Activated CD4-positive, alpha-beta T cell treated with anti-CD3 and anti-CD28 coated beads for 1 hour (primary cell): ENCODE measurements at places on chromosomes 13 and 19.

DNA sequence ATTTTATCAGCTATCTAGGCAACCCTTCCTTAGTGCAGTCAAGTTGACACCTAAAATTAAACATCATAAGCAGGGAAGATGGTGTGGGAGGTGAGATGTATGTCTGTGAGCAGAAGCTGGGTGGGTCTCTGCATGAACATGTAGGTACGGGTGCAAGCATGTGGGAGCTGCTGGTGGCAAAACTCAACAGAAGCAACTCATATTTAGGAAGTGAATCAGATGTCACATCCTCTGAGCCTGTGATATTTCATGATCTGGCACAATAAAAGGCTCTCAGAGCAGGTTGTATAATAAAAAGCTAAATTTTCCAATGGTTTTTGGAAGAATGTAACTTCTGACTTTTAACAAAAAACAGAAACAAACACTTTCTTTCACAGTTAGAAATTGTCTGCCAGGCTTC lies 44.4 kb downstream of the C1QTNF9 start:
- no peak for DNase-seq

DNA sequence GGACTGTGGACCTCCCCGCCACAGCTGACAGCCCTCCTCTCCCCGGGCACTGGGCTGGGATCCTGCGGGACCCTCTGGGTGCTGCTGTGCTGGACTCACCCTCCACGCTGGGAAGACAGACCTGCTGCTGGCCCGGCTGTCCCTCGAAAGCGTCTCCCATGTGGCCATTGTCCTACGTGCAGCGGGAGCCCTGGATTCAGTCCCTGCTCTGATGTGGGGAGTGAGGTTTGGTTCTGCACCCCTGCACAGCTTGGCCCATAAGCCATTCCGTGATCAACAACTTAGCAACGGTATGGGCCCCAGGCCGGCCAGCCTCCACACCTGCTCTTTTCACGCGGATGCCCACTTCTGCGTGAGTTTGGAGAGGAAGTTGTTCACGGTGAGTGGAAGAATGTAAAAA lies 195.2 kb downstream of the TEX29 start:
- no peak for DNase-seq

- DNase-seq, result no peak
Observed at GRCh38 chr19:294946-295686, 3.9 kb upstream of the PLPP2 start.

DNA sequence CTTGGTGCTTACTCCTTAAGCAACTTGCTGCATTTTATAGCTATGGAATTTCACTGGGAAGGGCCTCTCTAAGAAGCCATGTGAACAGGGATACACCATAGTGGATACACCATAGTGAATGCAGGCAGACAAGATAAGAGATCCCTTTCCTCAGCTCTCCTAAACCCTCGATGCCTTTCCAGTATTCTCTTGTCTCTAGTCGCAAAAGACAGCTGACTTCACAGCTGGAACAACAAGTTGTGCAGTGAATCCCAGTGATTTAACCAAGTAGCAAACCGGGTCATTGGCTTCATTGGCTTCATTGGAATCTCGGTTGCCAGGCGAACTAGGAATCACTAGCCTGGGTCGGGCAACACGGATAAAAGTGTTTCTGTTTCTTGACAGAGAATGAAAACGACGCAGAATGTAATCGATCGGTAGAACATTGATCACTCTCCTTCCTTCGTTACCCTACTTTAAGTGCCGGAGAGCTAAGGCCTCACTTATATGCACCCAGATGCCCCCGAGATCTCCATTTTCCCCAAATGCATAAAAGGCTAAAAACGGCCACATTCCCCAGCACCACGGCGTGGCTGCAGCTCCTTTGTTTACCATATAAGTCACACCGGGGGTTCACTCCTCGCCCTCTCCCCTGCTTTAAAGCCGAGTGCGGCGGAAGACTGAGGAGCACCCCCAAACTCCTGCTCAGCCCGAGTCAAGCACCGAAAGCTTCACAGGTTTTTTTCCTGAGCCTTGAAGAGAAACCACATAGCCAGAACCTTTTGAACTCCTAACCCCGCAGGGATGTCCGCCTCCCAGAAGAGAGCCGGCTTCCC lies 674 bp downstream of the TRPC4 start:
- DNase-seq, result no peak

- no peak for DNase-seq
Observed at GRCh38 chr19:29813642-29814041, 1.9 kb downstream of the CCNE1 start.

GRCh38 chr13:112669881-112670499 lies 19.8 kb upstream of the ATP11A start:
- no peak for DNase-seq

GRCh38 chr19:45876411-45877197 lies 9.3 kb downstream of the IRF2BP1 start:
- no peak for DNase-seq

DNA sequence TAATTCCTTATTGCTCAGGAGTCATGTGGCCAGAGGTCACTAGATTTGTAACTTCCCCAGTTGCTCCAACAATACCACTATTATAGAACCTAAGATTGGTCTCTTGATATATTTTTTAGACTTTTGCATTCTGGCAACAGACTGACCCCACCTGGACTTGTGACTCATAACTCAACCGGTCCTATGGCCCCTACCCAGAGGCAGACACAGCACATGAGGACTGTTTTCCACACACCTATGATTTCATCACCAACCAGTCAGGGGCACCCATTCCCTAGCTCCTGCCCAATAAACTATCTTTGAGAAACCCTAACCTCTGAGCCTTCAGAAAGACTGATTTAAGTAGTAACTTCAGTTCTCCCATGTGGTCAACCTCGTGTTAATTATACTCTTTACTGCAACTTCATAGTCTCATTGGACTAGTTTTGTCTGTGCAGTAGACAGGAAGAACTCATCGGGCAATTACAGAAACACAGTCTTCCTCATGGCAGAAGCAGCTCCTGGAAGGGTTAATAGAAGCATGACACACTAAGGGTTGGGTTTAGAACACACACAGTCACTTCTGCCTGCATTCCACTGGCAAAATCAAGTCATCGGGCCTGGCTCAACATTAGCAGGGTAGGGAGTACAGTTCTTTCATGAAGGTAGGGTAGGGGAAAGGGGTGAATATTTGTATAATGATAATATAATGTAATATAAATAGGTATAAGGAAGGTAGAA lies 251.8 kb downstream of the UQCRFS1 start:
- DNase-seq, result no peak

DNA sequence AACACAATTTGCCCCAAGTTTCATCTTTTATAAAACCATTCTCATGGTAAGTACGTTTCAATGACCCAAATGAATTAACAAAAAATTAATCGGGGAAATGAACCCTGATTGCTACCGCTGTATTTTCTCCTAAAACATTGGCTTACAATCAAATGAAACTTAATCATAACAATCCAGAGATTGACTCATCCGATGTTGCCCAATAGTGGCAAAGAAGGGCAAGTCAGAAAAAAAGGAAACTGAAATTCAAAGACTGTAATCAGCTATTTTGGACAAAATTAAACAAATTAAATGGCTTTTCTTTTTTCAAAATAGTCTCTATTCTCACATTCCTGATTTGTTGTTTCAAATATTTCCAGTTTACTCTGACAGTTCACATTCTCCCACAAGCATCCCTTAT lies 3.9 kb upstream of the ACOD1 start:
- no peak for DNase-seq

GRCh38 chr19:45311621-45312020 lies 11.1 kb downstream of the CKM start:
- no peak for DNase-seq

DNA sequence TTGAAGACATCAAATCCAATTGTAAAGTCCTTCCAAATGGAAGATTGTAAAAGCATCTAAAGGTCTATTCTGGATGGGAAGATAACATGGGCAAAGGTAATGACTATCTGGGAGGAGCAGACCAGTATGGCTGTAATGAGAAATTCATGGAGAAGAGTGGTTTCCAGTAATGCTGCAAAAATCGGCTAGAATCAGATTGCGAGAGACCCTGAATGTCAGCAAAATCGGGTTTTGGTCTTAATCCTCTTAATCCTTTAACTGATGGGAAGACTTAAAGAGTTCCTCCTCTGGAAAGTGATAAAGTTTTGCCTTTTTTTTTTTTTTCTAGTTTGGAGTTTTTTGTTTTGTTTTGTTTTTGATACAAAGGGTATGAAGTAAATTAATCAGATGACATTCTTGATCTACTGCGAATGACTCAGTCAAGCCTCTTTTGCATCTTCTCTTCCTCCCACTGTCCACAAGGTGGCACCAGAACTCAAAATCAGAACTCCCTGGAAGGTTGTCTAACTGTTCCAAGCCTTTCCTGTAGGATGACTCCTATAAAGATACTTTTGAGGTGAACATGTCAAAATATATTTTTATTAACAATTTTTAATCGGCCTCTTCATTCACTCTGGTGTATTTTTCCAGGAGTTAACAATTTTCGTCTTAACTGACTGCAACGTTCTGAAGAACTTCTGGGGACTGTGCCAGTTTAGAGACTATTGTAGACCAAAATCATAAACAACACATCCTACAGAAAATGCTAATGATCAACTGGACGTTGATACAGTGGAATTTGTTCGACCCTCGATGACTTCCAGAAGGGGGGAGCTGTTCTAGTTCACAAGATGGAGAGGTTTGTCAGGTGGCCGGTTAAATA lies 213.3 kb upstream of the MIR17HG start:
- DNase-seq, result no peak

GRCh38 chr13:89980896-89981295 lies 1366.6 kb upstream of the MIR17HG start:
- DNase-seq, result no peak

GRCh38 chr13:34757441-34757840 lies 184.6 kb upstream of the NBEA start:
- no peak for DNase-seq

GRCh38 chr19:17021328-17021727 lies 5.3 kb downstream of the CPAMD8 start:
- DNase-seq, result no peak

- DNase-seq, result no peak
Observed at GRCh38 chr13:70585109-70585508, 476.9 kb upstream of the KLHL1 start.

DNA sequence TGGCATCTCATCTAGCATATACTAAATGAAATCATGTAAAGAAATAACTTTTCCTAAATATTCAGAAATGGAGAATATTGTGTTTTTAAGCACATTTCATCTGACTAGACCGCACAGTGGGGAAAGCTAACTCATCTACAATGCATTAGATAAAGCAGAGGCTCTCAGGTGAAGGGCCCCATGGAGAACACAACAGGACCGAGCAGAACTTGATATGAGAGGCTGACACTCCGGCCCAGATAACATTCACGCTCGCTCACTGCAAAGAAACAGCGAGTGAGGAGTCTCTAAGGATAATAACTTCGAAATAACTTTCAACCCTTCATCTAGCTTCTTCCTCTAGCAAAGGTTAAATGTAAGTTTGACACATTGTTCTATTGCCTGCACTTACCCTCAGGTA lies 130.6 kb downstream of the PCDH9 start:
- no peak for DNase-seq

DNA sequence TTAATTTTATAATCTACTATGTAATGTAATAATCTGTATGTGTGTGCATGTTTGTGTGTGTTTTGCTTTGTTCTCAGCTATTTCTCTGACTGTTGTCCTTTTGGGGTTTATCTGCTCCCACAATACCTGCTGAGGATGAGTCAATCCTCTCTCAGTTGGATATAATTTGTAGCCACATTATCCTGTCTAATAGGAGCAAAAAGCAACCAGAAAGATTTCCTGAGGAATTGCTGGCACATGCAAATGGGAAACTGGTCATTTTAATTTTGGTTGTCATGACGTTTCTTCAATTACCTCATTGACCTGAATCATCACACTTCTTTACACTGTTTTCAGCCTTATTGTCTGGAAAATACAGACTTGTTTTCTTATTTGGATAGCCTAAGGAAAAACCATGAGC lies 488.4 kb downstream of the KLF5 start:
- no peak for DNase-seq

DNA sequence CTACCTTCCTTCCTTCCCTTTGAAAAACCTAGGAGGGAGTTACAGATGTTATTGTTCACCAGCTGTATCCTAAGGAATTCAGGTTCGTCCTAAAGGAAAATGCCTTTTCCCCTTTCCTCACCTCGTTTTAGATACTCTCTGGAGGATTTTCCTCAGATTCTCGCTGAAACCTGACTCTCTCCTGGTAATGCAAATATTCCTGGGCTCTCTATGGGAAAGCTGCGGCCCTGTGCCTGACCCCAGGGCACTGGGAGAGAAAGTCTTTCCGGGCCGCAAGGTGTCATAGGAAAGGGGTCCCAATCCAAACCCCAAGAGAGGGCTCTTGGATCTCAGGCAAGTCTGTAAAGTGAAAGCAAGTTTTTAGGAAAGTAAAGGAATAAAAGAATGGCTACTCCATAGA lies 13.1 kb upstream of the OR1M1 start:
- DNase-seq, result no peak

DNA sequence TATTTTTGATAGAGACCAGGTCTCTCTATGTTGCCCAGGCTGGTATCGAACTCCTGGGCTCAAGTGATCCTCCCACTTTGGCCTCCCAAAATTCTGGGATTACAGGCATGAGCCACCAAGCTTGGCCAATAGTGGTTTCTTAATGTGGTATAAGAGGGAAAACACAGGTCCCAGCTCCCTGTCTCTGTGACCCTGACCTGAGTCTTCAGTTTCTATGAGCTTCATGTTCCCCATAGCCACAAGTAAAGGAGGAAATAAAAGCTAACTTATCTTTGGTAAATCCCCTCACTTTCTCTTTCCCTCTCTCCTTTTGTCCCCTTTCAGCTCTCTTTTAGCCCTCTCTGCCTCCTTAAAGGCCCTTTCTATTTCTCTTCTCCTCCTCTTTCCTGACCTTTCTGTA lies 50.3 kb downstream of the ABCC4 start:
- no peak for DNase-seq
